ENCODE measurements at places on chromosomes 5 and 9.

DNA sequence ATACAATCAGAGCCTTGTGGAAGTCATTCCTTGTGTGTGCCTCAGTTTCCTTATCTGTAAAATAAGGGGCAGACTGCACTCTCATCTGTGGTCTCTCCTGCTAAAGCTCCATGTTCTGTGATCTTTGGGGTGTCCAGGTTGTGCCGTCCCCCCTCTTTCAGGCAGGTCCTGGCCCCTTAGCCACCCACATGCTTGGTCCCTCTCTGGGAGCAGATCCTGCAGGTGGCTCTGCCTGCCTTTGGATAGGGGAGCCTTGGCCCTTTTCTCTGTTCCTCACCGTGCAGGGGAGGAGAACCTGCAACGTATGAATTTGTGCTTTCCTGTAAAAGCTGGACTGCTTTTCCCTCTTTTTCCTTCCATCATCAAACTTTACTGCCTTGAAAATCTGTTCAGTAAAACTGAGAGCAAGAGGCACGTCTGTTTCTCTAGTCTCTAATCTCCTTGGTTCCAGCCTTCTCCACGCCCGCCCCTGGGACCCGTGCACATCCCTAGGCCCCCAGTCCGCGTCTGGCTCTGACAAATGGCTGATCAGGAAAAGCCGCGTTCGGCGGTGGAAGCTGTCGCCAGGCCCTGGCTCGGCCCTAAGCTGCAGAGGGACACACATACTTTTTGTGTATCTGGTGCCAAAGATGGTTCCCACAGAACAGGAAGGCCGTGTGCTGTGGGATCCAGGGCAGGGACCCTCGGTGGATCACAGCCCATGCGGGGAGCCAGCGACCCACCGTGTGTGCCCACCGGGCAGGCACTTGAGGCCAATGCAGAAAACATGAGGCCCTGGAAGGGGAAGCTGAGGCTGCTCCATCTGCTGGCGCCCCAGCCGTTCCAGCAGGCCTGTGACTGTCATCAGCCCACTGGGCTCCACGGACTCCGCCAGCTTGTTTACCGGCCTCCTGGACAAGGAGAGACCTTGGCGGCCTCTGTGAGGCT, 43.4 kb upstream of the COL5A1 start:
- no peak overlapping the region for H3K27ac ChIP-seq
- no peaks in the 10 kb centered on the region for H3K27me3 ChIP-seq
- H3K4me1 ChIP-seq = peaks cover 17% of the 10 kb centered on the region
- H3K4me3 ChIP-seq = no peak overlapping the region

GRCh38 chr9:68678430-68678829, 26.6 kb upstream of the PIP5K1B start:
- no peak for DNase-seq
- H3K36me3 ChIP-seq = no peaks in the 10 kb centered on the region
- peaks cover 29% of the 10 kb centered on the region for H3K27me3 ChIP-seq

- H3K36me3 ChIP-seq = no peaks in the 10 kb centered on the region
- DNase-seq = no peak
- no peaks in the 10 kb centered on the region for H3K27me3 ChIP-seq
- H3K27ac ChIP-seq = no peak overlapping the region
- H3K4me3 ChIP-seq = no peak overlapping the region
- no peaks in the 10 kb centered on the region for H3K4me1 ChIP-seq
Measured at GRCh38 chr5:97443740-97444139, 260.7 kb upstream of the RIOK2 start.

- peaks cover 4% of the 10 kb centered on the region for H3K36me3 ChIP-seq
- peaks cover 45% of the 10 kb centered on the region for H3K4me1 ChIP-seq
- no peaks in the 10 kb centered on the region for H3K27me3 ChIP-seq
- no peak overlapping the region for H3K27ac ChIP-seq
- peak overlapping the region; percentile 64 for H3K4me3 ChIP-seq
- DNase-seq = no peak
Measured at GRCh38 chr9:98794802-98795201, 1.6 kb downstream of the ANKS6 start.

DNA sequence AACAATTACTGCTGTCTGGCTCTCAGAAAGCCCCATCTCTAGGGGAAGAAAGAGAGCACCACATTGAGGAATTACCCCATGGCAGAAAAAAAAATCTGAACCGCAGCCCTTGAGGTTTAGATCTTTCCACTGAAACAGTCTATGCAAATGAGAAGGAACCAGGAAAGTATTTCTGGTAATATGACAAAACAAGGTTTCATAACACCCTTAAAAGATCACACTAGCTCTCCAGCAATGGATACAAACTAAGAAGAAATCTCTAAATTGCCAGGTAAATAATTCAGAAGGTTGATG, 427.1 kb downstream of the PRELID2 start:
- no peak overlapping the region for H3K27ac ChIP-seq
- H3K4me3 ChIP-seq = no peak overlapping the region
- DNase-seq = no peak
- H3K27me3 ChIP-seq = no peaks in the 10 kb centered on the region
- H3K4me1 ChIP-seq = peaks cover 7% of the 10 kb centered on the region
- H3K36me3 ChIP-seq = no peaks in the 10 kb centered on the region

GRCh38 chr5:107917983-107918382, 247.2 kb upstream of the EFNA5 start:
- no peak overlapping the region for H3K4me3 ChIP-seq
- H3K36me3 ChIP-seq = no peaks in the 10 kb centered on the region
- no peaks in the 10 kb centered on the region for H3K27me3 ChIP-seq
- H3K4me1 ChIP-seq = no peaks in the 10 kb centered on the region

GRCh38 chr9:81032831-81033230, 656.5 kb downstream of the TLE1 start:
- no peak overlapping the region for H3K27ac ChIP-seq
- no peak overlapping the region for H3K4me3 ChIP-seq
- DNase-seq = no peak

DNA sequence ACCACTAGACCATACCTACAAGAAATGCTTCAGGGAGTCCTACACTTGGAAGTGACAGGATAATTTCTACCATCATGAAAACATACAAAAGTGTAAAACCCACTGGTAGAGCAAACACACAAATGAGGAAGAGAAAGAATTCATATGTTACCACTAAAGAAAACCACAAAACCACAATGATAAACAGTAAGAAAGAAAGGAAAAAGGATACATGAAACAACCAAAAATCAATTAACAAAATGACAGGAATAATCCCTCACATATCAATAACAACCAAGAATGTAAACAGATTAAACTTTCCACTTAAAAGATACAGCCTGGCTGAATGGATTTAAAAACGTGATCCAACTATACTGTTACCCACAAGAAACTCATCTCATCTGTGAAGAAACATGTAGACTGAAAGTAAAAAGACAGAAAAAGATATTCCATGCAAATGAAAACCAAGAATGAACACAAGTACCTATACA, 83.4 kb downstream of the LPAR1 start:
- H3K36me3 ChIP-seq = peaks cover 8% of the 10 kb centered on the region
- H3K27ac ChIP-seq = no peak overlapping the region
- DNase-seq = no peak
- H3K4me1 ChIP-seq = no peaks in the 10 kb centered on the region

GRCh38 chr5:168481330-168481788, 4.9 kb upstream of the RARS1 start:
- no peaks in the 10 kb centered on the region for H3K36me3 ChIP-seq
- H3K4me1 ChIP-seq = peaks cover 4% of the 10 kb centered on the region
- H3K27me3 ChIP-seq = no peaks in the 10 kb centered on the region
- no peak for DNase-seq

DNA sequence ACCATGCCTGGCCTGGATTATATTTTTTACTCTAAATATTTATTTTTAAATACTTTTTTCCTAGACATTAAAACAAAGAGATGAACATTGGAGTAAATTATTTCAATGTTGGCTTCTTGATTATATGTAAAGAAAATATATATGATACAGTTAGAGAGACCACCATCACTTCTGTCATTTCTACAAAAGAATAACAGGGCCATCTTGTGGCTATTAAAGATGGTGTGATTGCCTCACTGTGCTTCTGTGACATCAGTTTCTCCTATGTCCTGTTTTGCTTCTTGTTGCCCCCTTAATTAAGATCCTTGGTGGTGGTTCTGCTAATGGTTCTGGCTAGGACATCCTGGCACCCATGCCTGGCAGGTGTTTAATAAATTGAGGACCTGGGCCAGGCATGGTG, 32.9 kb downstream of the NDFIP1 start:
- H3K27me3 ChIP-seq = no peaks in the 10 kb centered on the region
- H3K27ac ChIP-seq = no peak overlapping the region

- no peak overlapping the region for H3K27ac ChIP-seq
- H3K27me3 ChIP-seq = peaks cover 27% of the 10 kb centered on the region
- no peak overlapping the region for H3K4me3 ChIP-seq
- no peaks in the 10 kb centered on the region for H3K36me3 ChIP-seq
Measured at GRCh38 chr5:14729448-14730385, 65.2 kb downstream of the OTULIN start.

GRCh38 chr9:130128251-130128650, 44.0 kb upstream of the NCS1 start:
- 0 out of 2 replicates have a peak overlapping the region, but pooled peaks have one; percentile 13 for H3K4me3 ChIP-seq
- peak overlapping the region; percentile 80 for H3K27ac ChIP-seq
- H3K4me1 ChIP-seq = peaks cover 46% of the 10 kb centered on the region
- no peak for DNase-seq
- H3K36me3 ChIP-seq = peaks cover 6% of the 10 kb centered on the region
